Activated T-cell treated with anti-CD3 and anti-CD28 coated beads, Interleukin-2, amount 50 U/mL, for 48 hours (primary cell): ENCODE measurements at places on chromosomes 6 and 20.

DNA sequence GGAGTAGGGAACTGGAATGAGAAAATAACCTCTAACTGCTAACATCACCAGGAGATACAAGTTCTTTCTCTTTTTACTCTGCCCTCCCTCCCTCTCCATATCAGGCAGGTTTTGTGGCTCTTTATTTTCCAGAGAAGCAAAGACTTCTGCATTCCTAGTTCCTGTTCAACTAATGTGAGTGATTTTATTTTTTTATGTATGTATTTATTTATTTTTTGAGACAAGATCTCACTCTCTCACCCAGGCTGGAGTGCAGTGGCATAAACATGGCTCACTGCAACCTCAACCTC lies 6.0 kb upstream of the IER3 start:
- no peak for DNase-seq

- no peak for DNase-seq
Observed at GRCh38 chr20:50446351-50447101, 63.7 kb upstream of the PTPN1 start.

DNA sequence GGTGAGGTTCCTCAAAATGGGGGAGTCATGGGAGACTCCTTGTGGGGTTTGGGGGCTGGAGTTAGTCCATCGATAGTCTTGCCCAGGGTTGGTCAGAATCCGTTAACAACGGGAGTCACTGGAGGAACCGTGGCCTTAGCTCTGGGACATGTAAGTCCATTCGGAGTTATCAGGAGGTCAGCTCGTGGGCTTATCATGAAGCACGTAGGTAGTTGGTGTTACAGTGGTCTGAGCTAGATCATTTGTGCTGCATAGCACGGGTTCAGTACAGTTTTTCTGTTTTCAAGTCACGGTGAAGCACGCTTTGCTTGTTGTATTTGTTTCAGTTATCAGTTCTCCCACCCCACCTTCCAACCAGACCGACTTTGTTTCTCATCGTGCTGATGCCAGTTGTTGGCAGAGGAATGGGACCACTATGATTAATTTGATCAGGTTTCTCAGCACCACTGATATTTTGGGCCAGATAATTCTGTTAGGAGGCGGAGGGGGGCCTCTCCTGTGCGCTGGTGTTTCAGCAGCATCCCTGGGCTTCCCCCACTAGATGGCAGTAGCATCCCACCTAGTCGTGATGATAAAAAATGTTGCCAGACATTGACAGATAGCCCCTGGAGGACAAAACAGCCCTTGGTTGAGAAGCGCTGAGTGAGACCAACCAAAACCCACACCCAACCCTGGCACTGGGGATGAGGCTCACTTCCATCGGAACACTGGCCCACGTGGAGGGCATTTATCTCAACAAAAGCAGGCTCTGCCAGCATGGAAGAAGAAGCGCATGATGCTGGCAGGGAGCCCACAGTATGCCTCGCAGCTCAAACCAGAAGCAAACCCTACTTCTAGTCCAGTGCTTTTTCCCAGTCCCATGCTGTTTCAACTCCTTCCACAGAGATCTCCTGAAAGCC lies 2.2 kb upstream of the APMAP start:
- DNase-seq: peak; percentile 89

GRCh38 chr20:15937179-15937578 lies 636.1 kb downstream of the KIF16B start:
- DNase-seq: no peak

DNA sequence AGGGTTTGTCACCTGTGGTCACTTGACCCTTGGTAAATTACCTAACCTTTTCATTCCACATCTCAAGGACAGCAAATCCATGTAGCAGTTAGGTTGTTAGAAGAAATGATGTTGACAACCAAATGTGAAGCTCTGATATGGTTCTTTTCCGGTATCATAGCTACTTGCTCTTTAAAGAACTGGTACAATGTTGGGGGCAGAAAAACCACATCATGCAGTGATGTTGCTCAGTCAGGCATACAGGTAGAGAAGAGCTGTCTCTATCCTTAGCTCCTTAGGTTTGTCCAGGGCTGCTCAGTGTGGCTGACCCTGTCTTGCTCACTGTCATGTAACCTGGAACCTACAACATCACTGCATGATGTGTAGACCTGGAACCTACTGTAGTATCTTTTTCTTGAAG lies 135.5 kb downstream of the LRRC1 start:
- no peak for DNase-seq

GRCh38 chr6:96330884-96331283 lies 190.7 kb upstream of the UFL1 start:
- no peak for DNase-seq

- no peak for DNase-seq
Observed at GRCh38 chr6:157813191-157813590, 9.9 kb upstream of the SNX9 start.

DNA sequence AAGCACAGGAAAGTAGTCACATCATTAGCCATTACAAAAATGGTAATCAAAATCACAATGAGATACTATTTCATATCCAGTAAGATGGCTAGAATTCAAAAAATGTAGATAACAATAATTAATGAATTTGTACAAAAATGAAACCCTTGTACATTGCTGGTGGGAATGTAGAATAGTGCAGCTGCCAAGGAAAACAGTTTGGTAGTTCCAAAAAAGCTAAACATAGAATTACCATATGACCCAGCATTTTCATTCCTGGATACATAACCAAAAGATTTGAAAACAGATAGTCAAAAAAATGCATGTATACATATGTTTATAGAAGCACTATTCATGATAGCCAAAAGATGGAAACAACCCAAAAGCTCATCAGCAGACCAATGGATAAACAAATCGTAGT lies 251.1 kb upstream of the RAB32 start:
- no peak for DNase-seq

- DNase-seq: no peak
Observed at GRCh38 chr20:17735959-17736621, 36.3 kb downstream of the BANF2 start.

- DNase-seq: no peak
Observed at GRCh38 chr20:58478141-58478805, 36.9 kb downstream of the APCDD1L start.

- DNase-seq: no peak
Observed at GRCh38 chr20:62969939-62970306, 17.4 kb downstream of the SLC17A9 start.

GRCh38 chr20:62822788-62823651 lies 6.2 kb downstream of the COL9A3 start:
- peak; percentile 74 for DNase-seq

DNA sequence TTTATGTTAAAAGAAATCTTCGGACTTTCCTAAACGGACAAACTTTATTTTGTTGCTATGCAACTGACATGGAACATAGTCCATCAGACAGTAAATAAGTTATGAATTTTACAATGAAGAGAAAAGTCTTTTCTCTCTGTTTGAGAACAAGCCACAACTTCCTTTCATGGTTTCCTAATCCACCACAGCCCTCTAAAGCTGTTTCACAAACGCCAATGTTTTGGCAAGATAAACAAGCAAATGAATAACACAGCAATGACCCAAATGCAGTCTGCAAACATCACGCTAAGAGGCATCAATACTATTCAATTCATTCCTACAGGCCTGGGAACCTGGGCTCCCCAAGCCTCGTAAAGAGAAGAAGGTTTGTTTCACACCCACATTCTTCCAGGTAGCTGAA lies 60.4 kb downstream of the HAO1 start:
- DNase-seq: no peak

- no peak for DNase-seq
Observed at GRCh38 chr6:65776332-65776731, 69.3 kb upstream of the EYS start.

DNA sequence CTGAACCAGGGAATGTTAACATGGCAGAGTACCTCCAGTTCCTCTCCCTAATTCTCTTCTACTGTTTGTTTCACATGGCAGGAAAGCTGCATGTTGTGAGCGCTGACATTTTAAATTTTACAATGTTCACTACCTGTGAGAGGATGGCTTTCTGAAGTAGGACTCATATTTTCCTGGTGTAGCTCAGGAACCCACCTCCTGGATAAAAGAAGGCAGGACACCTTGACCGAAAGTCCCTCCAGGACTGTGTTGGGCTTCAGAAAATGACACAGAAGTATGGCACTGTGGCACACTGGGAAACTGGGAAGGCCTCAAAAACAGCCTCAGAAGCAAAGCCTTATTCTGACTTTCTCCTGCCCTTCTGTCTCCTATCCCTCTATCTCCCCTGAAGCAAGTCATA lies 33.3 kb downstream of the PTPRK start:
- DNase-seq: no peak

GRCh38 chr6:159430323-159430722 lies 261.1 kb downstream of the FNDC1 start:
- DNase-seq: no peak

DNA sequence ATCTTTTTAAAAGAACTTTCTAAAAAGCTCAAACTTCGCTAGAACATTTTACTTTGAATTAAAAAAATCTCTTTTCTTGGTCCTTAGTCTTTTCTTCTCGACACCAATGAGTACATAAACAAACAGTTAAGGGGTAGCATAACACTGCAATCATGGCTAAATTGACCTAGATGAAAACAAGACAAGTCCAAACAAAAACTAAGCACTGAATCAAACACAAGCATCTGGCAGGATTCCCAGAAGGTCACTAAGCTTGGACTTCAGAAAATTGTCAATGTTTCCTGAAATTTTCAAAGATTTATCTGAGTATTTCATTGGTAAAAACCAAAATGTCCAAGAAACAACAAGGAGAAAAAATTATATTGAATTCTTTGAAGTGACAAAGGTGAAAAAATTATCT lies 5.0 kb downstream of the COL21A1 start:
- no peak for DNase-seq

GRCh38 chr6:139533171-139533570 lies 158.7 kb upstream of the CITED2 start:
- no peak for DNase-seq
